ENCODE measurements at places on chromosomes 12 and 14.

DNA sequence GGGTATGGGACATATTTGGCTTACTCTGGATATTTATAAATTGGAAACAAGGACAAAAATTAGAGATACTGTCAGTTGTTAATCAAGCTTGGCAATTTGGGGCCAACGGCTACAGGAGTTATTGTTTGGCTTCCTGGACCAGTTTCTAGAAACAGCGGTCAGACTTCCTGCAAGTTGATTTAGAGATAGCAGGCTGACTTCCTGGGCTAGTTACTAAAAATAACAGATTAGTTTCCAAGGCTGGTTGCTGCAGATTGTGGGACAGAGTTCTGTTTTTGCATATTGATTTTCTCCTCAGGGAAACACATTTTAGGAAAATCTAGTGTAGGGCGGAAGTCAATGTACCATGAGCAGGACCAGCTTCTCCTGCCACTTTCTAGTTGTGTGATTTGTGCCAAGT, 144.0 kb upstream of the TMPO start:
- DNase-seq, result no peak

GRCh38 chr12:3771853-3772252, 18.9 kb upstream of the CRACR2A start:
- DNase-seq, result no peak

DNA sequence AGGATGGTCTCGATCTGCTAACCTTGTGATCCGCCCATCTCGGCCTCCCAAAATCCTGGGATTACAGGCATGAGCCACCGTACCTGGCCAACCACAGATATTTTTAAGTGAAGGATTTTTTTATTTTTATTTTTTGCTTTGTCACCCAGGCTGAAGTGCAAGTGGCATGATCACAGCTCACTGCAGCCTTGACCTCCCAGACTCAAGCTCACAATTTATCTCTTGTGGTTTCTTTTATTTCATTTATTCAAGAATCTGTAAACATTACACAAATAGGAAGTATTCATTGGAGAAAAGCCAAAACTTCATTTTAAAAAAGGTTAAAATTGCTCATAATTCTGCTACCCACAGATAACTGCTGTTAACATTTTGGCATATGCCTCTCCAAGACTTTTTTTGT, 13.3 kb downstream of the MOAP1 start:
- DNase-seq, result no peak

DNA sequence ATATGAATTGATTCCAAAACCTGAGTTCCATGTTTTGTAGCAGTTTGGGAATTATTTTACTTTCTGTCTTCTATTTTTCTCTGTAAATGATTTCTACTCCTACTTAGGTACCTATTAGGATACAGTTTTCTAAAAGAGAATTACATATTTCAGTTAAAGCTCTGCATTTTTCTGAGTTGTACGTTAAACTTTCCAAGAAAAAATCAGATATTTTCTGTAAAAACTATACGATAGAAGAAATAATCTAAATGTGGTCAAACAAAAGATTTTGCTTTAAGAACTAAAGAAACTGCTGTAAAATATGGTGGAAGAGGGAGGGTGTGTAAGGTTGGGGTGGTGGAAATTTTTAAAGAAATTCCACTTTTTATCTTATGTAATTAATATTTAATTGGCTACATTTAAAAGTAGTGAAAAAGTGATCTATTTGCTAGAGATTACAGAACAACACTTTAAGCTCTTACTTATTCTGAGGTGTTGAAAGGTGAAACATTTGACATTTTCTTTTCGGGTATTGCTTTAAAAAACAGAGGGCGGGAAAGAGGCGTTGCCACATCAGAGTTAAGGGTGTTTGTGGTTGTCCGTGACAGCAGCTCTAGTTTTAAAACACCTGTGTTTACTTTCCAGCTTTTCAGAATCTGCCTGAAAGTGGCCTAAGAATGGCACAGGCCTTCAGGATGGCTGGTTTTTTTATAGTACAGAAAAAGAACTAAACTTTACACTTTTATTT, 187.3 kb downstream of the MIPOL1 start:
- no peak for DNase-seq

- DNase-seq, result no peak
Observed at GRCh38 chr12:110135806-110136205, 11.6 kb downstream of the IFT81 start.

DNA sequence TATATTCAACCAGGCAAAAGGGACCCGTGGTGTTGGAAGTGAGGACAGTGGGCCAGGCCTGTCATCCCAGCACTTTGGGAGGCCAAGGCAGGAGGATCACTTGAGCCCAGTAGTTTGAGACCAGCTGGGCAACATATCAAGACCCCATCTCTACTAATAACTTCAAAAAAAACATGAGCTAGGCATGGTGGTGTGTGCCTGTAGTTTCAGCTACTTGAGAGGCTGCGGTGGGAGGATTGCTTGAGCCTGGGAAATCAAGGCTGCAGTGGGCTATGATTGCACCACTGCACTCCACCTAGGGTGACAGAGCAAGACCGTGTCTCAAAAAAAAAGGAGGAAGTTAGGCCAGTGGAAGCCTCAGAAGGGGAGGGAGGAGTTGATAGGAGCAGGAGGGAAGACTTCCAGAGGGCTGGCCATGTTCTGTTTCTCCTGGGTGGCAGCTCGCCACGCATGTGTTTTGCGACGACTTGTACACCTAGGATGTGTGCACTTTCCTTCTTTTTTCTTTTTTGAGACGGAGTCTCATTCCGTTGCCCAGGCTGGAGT, 10.1 kb downstream of the SLC25A29 start:
- DNase-seq, result no peak
